ENCODE measurements at places on chromosomes 5 and 9.

GRCh38 chr9:135923508-135923907 lies 16.2 kb upstream of the CAMSAP1 start:
- DNase-seq, result no peak

DNA sequence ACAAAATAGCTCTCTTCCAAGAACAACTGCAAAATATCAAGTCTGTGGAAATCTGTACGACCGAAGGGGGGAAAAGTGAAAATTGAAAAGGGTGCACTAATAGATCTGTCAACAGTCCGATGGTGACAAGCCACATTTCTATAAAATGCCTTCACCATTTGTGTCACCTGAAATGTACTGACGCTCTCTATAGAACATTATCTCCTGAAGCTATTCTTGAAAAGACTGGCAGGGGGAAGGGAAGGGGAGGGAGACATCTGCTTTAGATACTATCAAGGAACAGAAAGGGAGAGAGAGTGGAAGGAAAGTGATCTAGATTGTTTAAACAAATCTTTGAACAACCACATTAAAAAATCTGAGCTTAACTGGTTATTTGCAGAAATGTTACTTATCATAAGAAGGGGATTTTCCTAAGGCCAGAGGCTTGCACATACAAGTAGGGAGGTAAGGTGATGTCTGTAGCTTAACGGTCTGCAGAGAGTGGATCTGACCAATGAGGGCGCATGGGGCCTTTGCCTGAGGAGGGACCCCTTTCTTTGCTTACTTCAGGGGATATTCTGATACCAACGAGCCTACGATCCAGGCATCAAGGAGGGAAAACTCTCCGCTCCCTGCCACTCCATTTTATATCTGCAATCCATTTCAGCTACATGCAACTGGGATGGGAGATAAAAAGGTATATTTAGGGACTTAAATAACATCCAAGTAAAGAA lies 92.1 kb downstream of the CRB2 start:
- no peak for DNase-seq

- DNase-seq, result no peak
These were observed 477.0 kb downstream of the CDH10 start for GRCh38 chr5:24167806-24168205.

GRCh38 chr9:114385397-114386181 lies 2.2 kb downstream of the AKNA start:
- DNase-seq, result no peak

DNA sequence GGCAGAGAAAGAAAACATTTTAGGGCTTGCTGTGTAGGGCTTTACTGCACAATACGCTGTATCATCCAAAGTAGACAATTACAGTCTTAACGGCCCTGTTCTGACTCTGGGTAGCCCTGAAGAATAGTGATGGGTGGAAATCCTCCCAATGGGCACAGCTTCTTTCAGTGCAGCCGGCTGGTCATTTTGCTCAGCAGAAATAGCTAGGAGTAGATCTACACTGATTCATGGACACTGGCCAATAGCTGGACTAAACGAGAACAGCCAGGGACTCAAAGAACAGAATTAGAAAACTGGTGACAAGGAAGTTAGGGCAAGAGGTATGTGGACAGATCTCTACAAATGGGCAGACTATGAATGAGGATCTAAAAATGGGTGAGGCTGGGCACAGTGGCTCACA lies 69.3 kb downstream of the IARS1 start:
- DNase-seq, result no peak

DNA sequence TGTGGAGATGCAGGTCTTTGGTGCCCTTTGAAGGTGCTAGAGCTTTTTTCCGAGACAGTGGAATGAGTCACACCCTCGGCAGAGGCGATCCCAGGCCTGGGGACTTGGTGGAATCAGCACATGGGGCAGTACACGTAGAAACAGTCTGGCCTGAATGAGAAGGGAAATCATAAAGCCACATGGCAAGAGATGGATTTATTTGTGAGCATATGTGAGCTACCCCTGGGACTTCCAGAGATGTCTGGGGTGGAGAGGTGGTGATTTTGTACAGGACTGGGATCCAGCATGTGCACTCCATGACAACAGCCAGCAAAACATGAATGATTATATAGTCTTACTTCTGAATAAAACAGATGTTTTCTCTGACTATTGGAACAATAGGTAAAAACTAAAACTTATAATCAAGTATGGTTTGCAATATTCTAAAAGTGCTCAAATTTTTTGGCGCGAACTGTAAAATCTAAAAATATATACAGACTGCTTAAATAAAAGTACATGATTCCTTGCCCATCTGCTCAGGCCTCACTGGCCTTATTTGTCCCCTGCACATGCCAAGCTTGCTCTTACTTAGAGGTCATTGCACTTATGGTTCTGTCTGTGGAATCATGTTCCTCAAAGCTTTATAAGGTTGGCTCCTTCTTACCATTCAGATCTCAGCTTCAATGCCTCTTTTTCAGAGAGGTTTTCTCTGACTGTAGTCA lies 54.7 kb upstream of the SMARCA2 start:
- no peak for DNase-seq

- no peak for DNase-seq
These were observed 574.8 kb downstream of the PSAT1 start for GRCh38 chr9:78871452-78872331.

DNA sequence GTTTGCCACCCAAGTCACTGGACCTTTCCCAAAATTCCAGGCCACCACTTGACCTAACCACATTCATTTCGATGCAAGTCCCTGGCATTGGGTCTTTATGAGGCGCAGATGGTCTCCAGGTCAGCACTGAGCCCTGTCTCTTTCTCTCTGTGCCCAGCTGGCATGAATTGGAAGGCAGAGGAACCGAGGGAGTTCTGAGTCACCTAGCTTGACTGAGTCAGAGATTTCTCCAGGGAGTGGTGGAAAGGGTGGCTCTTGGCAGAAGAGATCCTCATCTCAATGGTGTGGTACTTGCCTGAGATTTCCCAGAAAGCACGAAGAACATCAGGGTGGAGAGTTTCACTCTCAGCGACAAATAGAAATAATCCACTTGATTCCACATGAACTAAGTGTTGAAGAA lies 43.8 kb downstream of the WDR36 start:
- DNase-seq, result no peak

DNA sequence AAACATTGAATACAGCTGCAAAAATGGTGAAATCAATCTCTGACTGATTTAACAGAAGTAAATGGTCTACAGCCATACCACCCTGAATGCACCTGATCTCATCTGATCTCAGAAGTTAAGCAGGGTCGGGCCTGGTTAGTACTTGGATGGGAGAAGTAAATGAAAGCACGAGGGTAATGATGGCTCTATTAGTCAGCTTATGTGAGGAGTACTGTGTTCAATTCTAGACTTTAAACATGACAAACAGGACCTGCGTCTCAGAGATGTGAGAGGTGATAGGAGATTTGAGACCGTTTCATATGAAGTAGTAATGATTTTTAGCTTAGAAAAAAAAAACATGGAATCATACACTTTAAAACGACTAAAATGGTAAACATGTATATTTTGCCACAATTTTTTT lies 77.1 kb upstream of the SUSD1 start:
- DNase-seq, result no peak

DNA sequence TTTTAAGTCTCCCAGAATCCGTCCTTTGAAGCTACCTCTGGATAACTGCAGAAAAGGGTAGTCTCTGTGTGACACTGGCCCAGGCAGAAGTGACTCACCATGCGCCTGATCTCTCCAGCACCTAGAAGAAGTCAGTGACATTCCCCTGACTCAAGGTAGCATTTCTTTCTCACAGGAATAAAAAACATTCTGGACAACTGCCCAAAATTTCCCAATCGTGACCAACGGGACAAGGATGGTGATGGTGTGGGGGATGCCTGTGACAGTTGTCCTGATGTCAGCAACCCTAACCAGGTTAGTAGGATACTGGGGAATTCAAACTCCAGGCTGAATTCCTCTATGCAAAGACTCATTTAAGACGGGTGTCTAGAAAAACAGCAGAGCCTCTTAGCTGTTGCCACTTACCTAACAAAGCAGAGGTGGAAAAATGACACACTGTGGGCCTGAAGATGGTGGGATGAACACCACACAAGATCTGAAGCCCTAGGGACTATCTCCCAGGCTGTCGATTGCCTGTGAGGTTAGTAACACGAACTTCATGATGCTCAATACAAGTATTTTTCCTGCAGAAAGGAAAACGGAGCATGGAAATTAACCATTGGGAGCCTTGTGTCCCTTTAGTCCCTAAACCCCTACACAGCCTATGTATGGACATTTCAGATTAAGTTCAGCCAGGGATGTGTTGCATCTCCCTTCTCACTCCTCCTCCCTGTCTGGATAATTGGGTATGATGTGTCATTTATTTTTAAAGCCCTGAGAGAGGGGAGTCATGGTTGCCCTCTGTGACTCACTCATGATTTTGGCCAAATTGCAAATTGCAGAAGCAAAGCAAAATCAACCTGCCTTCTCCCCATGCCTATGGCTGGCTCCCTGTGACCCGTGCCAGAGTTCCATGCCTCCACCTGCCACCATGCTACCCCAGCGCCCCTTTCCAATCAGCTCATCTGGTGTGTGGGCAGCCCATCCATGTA lies 37.2 kb downstream of the THBS4 start:
- no peak for DNase-seq

DNA sequence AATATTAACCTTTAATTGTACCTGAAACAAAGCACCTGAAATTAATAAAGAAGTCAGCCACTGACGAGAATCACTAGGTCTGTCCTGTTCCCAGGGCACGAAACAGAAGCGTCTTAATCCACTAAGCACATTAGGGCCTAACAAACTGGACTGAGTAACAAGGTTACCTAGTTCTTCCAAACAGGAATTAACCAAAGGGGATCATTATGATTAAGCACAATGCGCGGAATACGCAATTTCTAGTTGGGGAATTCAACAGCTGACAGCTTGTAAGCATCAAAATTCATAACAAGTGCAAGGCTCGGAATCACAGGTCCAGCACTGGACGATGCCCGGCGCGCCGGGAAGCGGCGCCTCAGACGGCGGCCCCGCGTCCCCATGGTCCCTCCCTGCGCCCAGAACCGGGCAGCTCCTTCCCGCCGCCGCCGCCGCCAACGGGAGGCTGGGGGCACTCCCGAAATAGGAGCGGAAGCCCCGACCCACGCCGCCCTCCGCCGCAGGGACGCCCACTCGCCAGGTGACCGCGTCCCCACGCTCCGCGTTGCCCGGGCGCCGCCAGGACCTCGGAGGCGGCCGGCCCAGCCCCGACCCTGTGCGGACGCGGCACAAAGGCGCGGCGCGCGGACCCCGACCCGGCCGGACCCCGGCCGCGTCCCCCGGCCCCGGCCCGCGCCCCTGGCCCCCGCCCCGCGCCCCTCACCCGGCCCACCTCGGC lies 898 bp downstream of the CAMSAP1 start:
- DNase-seq, result no peak

All from NCI-H1105 (cell line).